ENCODE measurements at places on chromosomes 2 and 18. TPM values are rescaled to one million over a fixed set of nuclear protein-coding genes. Genes with fewer than 3 reads are reported as not detected.

The TACR1 gene
- total RNA-seq = 0.91 TPM

The DYNAP gene
- not detected for total RNA-seq

The FHOD3 gene
- 5.8 TPM for total RNA-seq

The SCYGR1 gene
- total RNA-seq = not detected

DNA sequence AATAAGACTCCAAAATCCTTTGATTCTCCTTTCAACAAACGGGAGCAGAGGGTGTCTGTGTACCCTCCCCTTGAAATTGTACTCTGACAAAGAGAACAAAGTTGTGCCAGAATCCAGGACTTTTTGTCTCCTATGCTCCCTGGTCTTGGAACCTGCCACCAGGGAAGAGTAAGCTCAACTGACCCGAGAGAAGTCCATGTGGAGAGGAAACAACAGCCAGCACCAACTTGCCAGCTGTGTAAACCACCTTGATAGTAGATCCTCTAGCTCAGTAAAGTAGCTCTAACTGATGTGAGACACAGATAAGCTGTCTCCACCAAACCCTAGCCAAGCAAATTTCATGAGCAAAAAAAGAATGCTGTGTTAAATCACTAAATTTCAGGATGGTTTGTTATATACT lies 46.9 kb downstream of the LNPK start:
- DNase-seq = no peak

Measured in suprapubic skin (tissue), 4 donors.